ENCODE measurements at places on chromosomes 11 and 22. TPM values are rescaled to one million over a fixed set of nuclear protein-coding genes. Genes with fewer than 3 reads are reported as not detected.

DNA sequence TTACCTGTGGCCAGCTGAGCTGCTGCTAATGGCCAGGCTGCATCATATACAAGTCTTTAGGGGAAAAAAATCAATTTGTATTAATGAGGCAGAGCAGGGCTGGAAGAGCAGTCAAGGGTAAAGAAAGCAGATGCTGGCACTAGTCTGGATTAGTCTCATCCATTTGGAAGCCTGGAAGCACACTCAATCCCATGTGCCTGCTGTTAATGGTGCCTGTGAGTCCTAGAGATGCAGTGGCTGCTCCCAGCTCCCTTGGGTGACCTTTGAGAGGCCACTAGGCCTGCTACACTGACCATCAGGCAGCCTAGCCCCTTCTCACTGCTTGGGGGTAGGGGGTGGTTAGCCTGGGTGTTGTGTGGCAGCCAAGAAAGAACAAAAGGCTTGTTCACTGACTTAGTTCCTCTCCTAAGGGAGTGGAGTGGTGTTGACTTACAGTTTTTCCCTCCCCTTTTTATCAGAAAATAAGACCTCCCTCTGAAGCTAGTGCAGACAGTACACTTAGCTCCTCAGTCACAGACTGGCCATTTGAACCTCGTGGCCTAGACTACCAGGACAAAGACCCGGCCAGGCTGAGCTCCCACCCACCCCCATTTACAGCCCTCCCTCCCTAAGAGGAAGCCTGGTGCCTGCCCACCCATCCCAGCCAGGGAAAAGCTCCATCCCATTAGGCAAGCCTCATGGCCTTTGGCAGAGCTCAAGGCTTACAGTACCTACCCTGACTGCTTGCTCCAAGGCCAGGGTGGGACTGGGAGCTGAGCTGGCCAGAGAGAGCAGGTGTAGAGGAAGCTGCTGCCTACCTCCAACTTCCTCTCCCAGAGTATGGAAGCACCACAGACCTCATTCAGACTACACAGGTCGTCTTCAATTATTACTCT lies 7.8 kb downstream of the PIK3IP1 start:
- peak overlapping the region; percentile 100 for H3K27ac ChIP-seq
- H3K27me3 ChIP-seq, result no peaks in the 10 kb centered on the region
- no peak overlapping the region for H3K4me3 ChIP-seq
- DNase-seq, result no peak

GRCh38 chr11:75184757-75185425 lies 34.0 kb downstream of the SLCO2B1 start:
- H3K36me3 ChIP-seq, result no peaks in the 10 kb centered on the region
- no peaks in the 10 kb centered on the region for H3K4me1 ChIP-seq
- no peak overlapping the region for H3K4me3 ChIP-seq
- DNase-seq, result no peak

DNA sequence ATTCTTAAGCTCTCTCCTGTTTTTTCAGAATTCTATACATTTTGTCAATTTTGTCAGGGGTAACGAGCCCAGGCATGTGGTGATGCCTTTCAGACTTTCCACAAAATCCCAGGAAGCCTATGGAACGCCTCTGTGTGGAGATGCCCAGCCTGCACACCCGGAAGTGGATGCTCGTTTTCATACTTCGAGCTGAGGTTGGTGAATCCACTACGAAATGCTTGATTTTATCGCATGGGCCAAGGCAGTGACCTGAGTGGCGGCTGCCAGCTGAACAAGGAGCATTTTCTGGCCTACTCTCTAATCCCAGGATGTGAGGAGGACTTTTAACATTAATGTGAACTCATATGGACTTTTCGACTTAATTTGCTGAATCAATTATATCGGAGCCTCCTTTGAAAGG lies 426.7 kb upstream of the B3GAT1 start:
- no peak overlapping the region for H3K4me3 ChIP-seq
- no peak for DNase-seq
- H3K27me3 ChIP-seq, result peaks cover 9% of the 10 kb centered on the region
- H3K36me3 ChIP-seq, result no peaks in the 10 kb centered on the region
- no peak overlapping the region for H3K27ac ChIP-seq

DNA sequence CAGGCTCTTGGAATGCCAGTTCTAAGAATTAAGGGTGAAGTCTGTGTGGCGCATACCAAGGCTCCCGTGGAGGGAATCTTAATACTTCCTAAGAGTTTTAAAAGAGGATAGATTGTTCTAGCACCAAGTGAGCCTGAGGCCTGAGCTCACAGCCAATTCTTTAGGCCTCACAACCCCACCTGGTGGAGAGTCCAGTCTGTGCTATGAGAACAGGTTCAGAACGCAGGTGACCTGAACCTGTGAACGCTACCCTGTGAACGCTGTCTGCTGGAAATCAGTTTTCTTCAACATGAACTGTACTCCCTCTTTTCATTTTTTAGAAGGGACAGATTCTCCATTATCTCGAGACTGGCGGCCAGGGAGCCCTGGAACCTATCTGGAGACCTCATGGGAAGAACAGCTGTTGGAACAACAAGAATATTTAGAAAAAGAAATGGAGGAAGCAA lies 43.2 kb upstream of the DLAT start:
- no peak overlapping the region for H3K27ac ChIP-seq
- peaks cover 26% of the 10 kb centered on the region for H3K27me3 ChIP-seq
- DNase-seq, result peak; percentile 85
- H3K4me3 ChIP-seq, result no peak overlapping the region

DNA sequence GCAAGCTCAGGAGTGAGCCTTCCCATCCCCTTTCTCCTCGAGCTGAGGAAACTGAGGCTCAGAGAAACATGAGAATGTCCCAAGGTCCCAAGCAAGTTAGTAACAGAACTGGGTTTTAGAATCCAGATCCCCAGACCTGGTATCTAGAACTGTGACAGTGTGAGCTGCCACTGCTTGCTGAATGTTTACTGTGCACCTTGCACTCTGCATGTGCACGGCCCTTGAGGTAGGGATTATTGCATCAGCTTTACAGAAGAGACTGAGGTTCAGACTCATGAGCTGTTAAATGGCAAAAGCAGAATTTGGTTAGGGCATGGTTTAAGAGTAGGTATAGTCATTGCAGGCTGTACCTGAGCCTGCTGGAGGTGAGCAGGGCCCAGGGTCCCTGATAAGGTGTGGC lies 3.8 kb upstream of the MPPED1 start:
- H3K27me3 ChIP-seq, result peaks cover 27% of the 10 kb centered on the region
- no peak overlapping the region for H3K27ac ChIP-seq
- no peaks in the 10 kb centered on the region for H3K4me1 ChIP-seq
- H3K36me3 ChIP-seq, result no peaks in the 10 kb centered on the region

TEAD1 gene
- 0.93 TPM for total RNA-seq

DNA sequence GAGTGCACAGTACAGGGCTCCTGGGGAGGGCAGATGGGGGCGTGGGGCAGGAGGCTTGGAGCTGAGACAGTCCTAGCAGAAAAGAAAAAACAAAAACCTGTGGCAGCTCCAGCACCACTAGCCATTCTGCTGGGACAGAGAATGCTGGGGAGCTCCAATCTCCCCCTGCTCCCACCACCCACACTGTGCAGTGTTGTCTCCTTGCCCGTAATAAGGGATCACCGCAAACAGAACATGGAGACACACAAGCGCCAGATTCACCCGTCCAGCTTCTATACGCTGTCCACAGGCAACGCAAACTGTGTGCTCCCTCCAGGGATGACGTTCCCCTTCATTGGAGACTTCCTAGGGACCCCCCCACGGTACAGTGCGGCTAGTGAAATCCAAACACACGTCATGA lies 31.4 kb downstream of the OPCML start:
- no peak overlapping the region for H3K4me3 ChIP-seq
- H3K27ac ChIP-seq, result no peak overlapping the region
- H3K36me3 ChIP-seq, result no peaks in the 10 kb centered on the region
- H3K4me1 ChIP-seq, result no peaks in the 10 kb centered on the region
- peaks cover 2% of the 10 kb centered on the region for H3K27me3 ChIP-seq

DNA sequence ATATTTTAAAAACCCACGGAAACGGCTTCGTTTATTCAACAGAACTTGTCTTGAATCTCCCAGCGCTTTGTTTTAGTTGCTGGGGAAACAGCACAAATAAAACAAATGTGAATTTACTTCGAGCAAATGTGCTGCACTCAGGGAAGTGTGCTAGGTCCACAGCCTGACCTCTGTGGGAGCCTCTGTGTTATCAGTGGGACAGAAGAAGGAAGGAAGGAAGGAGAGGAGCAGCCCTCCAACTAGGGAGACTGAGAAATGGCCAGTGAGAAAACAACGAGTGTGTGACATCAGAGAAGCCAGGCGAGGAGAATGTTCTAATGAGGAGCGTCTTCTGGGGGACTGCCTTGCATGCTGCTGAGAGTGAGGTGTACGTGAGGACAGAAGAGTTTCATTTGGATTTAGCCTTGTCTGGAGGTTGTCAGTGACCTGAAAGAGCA lies 42.7 kb downstream of the PPP6R3 start:
- peaks cover 8% of the 10 kb centered on the region for H3K36me3 ChIP-seq
- no peak overlapping the region for H3K4me3 ChIP-seq
- no peaks in the 10 kb centered on the region for H3K27me3 ChIP-seq
- peak overlapping the region; percentile 0 for H3K27ac ChIP-seq
- no peak for DNase-seq

- DNase-seq, result no peak
- H3K27me3 ChIP-seq, result no peaks in the 10 kb centered on the region
- H3K27ac ChIP-seq, result no peak overlapping the region
- H3K36me3 ChIP-seq, result no peaks in the 10 kb centered on the region
Observed at GRCh38 chr11:76748948-76749347, 34.2 kb upstream of the TSKU start.

DNA sequence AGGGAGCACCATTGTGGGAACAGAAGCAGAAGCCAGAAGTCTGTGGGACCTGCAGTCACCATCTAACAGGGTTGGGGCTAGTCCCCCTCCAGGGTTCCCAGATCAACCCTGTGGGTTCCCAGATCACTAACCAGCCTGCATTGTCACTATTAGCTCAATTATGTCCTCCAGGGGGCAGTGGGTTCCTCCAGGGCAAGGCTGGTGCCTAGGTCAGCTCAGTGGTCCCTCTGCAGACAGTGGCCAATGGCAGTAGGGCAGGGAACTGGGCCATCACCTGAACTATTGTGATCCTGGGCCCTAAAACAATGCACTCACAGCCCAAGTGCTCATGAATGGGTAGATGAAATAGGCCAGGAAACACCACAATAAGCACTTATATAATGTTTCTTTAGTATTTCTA lies 18.8 kb upstream of the PRSS23 start:
- H3K27me3 ChIP-seq, result peaks cover 22% of the 10 kb centered on the region
- no peaks in the 10 kb centered on the region for H3K4me1 ChIP-seq
- H3K36me3 ChIP-seq, result no peaks in the 10 kb centered on the region
- H3K27ac ChIP-seq, result no peak overlapping the region

OR56A1 gene
- total RNA-seq, result not detected

- H3K27me3 ChIP-seq, result peaks cover 4% of the 10 kb centered on the region
- H3K4me1 ChIP-seq, result no peaks in the 10 kb centered on the region
- no peak overlapping the region for H3K27ac ChIP-seq
- DNase-seq, result no peak
- no peaks in the 10 kb centered on the region for H3K36me3 ChIP-seq
Observed at GRCh38 chr11:133825156-133825555, 20.2 kb downstream of the SPATA19 start.

NKAPD1 gene
- total RNA-seq, result 19.6 TPM

- H3K4me1 ChIP-seq, result no peaks in the 10 kb centered on the region
- H3K4me3 ChIP-seq, result no peak overlapping the region
- no peak overlapping the region for H3K27ac ChIP-seq
- no peak for DNase-seq
- H3K36me3 ChIP-seq, result no peaks in the 10 kb centered on the region
Observed at GRCh38 chr11:88448131-88448670, 110.7 kb upstream of the CTSC start.

POGLUT3 gene
- total RNA-seq, result 8.9 TPM

GRCh38 chr22:43592476-43592875 lies 180.7 kb downstream of the MPPED1 start:
- no peaks in the 10 kb centered on the region for H3K4me1 ChIP-seq
- no peak for DNase-seq
- H3K36me3 ChIP-seq, result no peaks in the 10 kb centered on the region
- H3K27me3 ChIP-seq, result peaks cover 24% of the 10 kb centered on the region

KCNJ4 gene
- total RNA-seq, result not detected

DNA sequence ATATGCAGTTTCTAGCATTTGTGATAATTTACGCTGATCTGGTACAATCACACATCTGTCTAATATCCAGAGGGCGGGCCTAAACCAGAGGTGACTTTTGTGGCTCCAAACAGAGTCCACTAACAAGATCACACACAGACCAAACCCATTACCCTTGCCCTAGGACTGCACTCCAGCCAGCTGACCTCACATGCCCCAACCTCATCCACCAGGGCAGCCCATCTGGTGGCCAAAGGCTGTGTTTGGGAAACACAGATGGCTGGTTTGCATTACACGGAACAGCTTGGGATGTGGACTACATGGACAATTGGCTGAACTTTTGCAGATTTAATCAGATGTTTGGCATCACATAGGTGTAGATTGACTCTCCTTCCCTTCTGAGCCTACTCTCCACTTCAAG lies 228.2 kb downstream of the GRIK4 start:
- no peak overlapping the region for H3K27ac ChIP-seq
- DNase-seq, result no peak
- no peaks in the 10 kb centered on the region for H3K36me3 ChIP-seq
- no peaks in the 10 kb centered on the region for H3K4me1 ChIP-seq
- H3K27me3 ChIP-seq, result peaks cover 3% of the 10 kb centered on the region

- no peak overlapping the region for H3K4me3 ChIP-seq
- H3K27ac ChIP-seq, result no peak overlapping the region
- H3K4me1 ChIP-seq, result peaks cover 6% of the 10 kb centered on the region
- H3K27me3 ChIP-seq, result no peaks in the 10 kb centered on the region
Observed at GRCh38 chr11:11313426-11313825, 39.6 kb downstream of the CSNK2A3 start.

ADORA2A gene
- 37.6 TPM for total RNA-seq

GRCh38 chr11:21174781-21175180 lies 505.4 kb downstream of the NELL1 start:
- no peaks in the 10 kb centered on the region for H3K36me3 ChIP-seq
- no peak for DNase-seq
- H3K4me1 ChIP-seq, result no peaks in the 10 kb centered on the region
- H3K4me3 ChIP-seq, result no peak overlapping the region

GRCh38 chr11:128206461-128206860 lies 380.9 kb downstream of the ETS1 start:
- peaks cover 26% of the 10 kb centered on the region for H3K4me1 ChIP-seq
- no peak for DNase-seq
- no peaks in the 10 kb centered on the region for H3K27me3 ChIP-seq
- H3K4me3 ChIP-seq, result no peak overlapping the region
- peaks cover 1% of the 10 kb centered on the region for H3K36me3 ChIP-seq

- H3K36me3 ChIP-seq, result no peaks in the 10 kb centered on the region
- no peak overlapping the region for H3K27ac ChIP-seq
- no peak overlapping the region for H3K4me3 ChIP-seq
- H3K4me1 ChIP-seq, result no peaks in the 10 kb centered on the region
Observed at GRCh38 chr11:32641361-32641760, 57.7 kb downstream of the EIF3M start.

Data from activated naive CD4-positive, alpha-beta T cell treated with anti-CD3 and anti-CD28 coated beads for 36 hours (primary cell).